Choroid plexus epithelial cell (primary cell): ENCODE measurements at places on chromosomes 5 and 9.

- DNase-seq, result no peak
These were observed 106.3 kb downstream of the GDA start for GRCh38 chr9:72255569-72255968.

GRCh38 chr5:10331341-10331796 lies 22.1 kb upstream of the MARCHF6 start:
- DNase-seq, result peak; percentile 95

DNA sequence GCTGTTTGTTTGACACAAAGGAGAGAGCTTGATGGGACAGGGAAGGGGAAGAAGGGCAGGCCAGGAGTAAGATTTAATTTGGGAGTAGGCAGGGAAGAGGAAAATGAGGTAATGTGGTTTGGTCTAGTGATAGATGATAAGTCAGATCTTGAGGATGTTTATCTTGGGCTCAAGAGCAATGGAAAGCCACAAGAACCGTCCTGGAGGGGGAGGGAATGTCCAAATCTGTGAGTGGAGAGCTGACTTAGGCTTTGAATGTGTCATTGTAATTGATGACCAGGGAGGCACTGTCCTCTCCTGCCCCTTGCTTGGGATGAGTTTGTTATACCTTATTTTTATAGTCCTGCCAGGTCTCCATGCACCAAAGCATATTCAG lies 37.5 kb downstream of the MAMDC2 start:
- peak; percentile 48 for DNase-seq

DNA sequence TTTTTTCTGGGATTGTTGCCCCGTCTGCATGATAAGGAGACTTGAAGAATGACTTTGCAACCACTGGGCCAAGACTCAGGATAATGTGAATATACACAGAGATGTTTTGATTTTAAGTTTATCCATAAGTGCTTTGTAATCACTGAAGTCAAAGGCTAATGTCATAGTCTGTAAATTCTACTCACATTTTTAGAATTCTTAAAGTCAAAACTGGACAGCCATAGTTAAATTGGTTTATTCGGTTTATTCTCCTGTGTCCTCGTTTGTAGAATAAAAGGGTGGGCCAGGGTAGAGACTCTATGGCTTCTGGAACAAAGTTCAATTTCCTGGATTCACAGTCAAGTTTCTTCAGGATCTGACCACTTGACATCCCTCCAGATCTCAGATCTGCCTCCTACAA lies 327.7 kb upstream of the TNC start:
- DNase-seq, result no peak

DNA sequence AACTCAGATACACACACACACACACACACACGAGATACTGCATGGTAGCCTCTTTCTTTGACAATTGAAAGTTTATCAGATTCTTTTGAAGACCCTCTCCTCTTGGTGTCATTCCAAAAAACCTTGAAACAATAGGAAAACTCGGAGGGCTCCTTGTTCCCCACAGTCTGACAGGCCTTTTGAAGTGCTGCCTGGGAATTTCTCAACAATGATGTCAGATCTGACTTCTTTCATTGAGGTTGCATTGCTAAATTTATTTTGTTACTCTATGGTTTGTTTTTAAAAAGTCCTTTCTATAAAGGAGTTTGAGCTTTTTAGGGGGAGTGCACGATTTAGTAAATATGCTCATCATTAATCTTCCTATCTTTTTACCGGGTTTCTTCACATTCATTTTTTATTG lies 583.9 kb downstream of the SEMA5A start:
- peak; percentile 22 for DNase-seq

DNA sequence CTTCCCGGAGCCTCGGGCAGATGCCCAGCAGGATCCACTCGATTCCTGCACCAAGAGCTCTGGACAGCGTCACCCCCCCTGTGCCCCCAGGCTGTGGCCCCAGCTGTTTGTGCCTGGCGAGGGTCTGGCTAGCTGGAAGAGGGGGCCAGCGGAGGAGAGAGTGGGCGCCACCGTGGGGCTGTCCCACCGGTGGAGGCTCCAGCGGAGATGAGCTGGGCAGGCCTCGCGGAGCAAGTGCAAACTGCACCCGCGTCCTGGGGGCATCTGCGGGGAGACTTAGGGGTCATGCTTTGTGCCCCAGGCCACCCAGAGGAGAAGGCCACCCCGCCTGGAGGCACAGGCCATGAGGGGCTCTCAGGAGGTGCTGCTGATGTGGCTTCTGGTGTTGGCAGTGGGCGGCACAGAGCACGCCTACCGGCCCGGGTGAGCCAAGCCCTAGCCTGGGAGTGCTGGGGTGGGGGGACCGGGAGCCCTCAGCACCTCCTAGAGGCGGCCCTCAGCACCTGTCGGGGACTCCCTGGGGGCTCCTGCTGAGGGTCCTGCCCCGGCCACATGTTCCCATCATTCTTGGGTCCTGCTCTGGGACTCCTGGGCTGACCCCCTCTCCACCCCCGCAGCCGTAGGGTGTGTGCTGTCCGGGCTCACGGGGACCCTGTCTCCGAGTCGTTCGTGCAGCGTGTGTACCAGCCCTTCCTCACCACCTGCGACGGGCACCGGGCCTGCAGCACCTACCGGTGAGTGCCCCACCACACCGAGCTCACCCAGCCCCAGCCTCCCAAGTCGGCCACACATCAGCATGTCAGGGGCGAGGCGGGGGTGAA lies 5.4 kb downstream of the EGFL7 start:
- no peak for DNase-seq
